ENCODE measurements at places on chromosomes 1 and 21. TPM values are rescaled to one million over a fixed set of nuclear protein-coding genes. Genes with fewer than 3 reads are reported as not detected.

DNA sequence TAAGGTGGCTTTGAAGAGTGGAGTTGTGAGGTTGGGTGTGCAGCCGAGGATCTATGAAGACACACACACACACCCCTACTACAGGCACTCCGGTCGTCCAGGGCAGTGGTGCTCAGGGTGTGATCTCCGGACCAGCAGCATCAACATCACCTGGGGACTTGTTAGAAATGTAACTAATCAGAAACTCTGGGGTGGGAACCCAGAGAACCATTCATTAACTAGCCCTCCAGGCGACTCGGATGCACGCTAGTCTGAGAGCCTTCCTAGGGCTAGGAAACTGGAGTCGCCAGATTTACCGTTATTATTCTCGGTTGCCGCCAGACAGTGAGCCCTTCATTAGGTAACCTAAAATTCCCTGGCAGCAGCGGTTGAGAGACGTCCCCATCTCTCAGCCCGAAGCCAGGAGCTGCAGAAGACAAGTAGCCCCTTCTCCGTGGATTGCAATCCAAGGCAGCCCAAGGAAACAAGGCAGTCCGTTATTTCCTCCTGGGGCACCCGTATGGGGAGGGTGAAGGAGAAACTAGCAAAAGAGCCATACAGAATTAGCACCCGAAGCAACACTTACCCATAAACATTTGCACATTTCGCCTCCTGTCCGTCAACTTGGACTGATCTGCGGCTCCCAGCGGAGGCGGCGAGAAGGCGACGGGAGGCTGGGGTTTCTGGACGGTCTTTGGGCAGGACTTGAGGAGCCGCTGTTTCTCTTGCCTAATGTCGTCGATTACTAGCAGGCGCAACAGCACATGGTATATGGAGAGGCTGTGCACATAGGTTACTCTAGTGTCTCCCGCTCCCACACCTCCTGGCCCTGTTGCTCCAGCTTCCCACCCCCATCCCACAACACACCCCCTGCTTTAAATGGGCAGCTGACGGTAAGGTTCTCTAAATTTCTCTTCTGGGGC, 2.9 kb upstream of the CCN1 start:
- peak; percentile 89 for DNase-seq

DNA sequence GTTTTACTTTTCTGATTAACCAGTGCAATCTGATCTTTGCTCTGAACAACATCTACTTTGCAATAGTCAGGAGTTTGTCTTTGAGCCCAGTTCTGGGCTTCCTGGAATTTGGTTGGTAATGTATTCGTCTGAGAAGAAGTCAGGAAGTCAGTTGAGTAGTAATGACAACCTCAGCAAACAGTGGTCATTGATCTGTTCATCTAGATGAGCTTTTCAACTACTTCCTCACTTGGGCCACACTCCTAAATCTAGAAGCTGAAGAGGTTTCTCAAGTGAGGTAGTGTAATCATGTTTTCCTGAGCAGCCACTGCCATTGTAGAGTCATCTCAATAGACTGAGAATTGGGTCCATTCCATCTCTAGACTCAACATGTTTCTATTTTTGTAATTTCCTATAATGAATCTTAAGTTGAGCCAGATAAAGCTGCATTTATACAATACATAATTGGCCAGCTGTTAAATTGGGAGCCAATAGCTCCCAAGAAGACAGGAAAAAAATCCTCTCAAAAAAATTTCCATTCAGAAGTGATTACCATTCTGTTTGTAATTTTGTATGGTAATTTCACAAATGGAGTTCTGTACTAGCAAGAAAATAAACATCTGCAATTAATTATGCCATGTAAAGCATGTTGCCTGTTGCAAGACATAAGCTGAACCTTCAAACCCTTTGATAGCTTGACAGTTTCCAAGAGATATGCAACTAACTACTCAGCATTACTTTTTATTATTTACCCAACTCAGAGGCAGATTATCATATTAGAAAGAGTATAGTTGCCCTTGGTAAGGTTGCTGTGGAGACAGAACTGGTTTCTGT, 49.6 kb downstream of the WDR64 start:
- DNase-seq: no peak

DNA sequence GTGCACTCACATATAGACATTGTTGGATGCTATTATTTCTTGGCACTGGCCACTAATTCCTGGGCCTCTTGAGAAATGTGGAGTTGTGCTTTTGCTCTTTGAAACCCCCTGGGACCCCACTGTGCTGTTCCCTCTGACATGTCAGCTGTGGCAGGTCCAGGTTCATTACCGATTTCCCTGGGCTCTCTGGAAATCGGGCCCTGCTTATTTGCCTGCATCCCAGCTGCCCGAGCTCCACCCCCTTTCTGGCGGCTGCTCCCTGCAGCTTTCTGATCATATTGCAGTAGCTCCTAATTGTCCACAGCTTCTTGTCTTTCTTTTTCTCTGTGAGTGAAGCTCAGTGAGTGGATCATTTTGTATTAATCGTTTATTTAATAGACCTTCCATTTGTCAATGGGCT, 183.7 kb upstream of the FAM78B start:
- no peak for DNase-seq

DNA sequence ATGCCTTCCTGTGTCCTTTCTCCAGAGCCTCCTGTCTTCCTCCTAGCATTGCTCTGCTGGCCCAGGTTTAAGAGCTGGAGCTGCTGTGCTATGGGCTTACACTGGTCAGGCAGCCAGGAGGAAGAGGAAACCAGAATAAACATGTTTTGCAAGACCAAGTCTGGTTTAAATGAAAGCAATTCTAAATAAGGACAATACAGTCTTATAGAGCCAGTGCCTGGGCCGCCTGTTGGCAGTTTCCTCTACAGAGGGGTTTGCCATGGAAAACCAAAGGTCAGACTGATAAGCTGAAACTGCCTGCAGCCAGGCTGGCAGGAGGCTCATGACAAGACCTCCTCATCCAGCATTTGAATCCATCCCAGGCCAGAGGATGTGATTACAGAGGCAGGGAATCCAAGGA, 92.9 kb upstream of the FGGY start:
- DNase-seq: no peak

GRCh38 chr1:189657715-189658114, 819.9 kb downstream of the BRINP3 start:
- DNase-seq: no peak

DNA sequence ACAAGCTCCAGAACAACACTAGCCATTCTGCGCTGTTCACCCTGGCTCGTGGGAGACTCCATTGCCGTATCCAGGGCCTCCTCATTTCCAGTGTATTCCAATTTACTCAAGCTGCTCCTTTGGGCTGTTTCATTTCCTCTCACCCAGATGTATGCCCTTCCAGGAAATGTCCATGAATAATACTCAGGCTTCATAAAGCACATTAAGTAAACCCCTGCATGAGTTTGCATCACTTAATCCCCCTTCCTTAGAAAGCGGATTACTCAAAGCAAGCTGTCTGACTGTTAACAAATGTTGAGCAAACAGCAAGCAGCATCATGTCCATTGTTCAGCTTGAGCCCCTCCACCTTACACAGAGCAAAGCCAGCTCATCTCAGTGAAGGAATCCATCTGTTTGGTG, 403.6 kb upstream of the PBX1 start:
- no peak for DNase-seq

GRCh38 chr1:108845446-108845845, 11.4 kb downstream of the AKNAD1 start:
- no peak for DNase-seq

- DNase-seq: no peak
Observed at GRCh38 chr1:44828841-44829440, 14.1 kb downstream of the PTCH2 start.

DNA sequence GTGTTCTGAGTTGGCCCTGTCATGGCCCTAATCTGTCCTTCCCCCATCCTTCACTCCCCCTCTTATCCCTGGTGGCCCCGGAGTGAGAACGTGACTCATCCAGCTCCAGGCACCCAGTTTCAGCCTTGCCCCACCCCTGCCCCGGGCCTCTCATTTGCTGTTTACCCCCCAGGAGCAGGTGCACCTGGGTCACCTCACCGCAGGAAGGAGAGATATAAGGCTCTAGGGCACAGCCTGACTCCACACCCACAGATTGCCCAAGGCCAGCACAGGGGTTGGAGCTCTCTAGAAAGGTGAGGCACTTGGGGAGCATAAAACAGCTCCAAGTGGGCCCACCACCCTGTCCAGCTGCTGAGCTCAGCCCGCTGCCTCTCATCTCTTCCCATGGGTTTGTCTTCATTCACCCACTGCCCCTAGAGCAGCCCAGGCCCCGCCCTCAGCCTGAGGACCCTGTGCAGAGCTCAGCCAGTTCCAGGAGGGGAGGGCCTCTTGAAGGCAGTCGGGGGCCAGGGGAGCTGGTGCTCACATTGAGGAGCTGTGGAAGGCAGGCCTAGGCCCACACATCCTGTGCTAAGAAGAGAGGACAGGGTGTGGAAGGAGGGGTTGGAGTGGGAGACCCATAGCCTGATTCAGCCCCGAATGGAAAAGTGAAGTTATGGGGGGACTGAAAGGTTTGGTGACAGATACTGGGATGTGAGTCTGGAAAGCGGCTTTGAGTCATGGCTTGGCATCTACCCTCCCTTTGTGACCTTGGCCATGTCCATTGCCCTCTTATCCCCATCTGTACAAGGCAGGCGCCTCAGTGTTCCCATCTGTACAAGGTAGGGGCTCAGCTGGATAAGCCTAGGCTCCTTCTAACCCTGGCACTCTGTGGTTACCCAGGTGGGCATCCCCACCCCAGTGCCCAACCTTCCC, 16.1 kb upstream of the GPR37L1 start:
- no peak for DNase-seq

GRCh38 chr1:18805925-18806849, 53.3 kb downstream of the TAS1R2 start:
- no peak for DNase-seq

- DNase-seq: peak; percentile 44
Observed at GRCh38 chr21:32413015-32413504, 554 bp downstream of the EVA1C start.

GRCh38 chr1:25049190-25049589, 119.1 kb upstream of the RUNX3 start:
- no peak for DNase-seq

GRCh38 chr1:93114391-93114790, 35.3 kb downstream of the MTF2 start:
- DNase-seq: no peak

GRCh38 chr21:26377111-26377694, 195.9 kb downstream of the CYYR1 start:
- DNase-seq: no peak

DNA sequence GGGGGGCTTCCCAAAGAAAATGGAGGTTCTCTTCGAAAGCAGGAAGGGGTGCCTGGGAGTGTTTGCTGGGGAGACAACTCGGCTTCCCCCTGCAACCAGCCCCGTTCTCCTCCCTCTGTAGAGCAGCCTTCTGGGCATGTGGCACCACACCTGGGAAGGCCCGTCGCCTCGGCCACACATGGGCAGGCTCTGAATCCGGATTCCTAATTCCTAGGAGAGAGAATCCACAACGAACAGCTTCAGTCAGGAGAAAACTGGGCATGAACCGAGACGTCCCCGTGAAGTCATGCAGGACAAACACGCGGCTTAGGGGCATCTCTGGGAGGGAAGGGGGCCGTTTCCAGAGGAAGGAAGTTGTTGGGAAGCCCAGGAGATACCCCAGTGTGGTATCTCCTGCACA, 224.5 kb downstream of the KAZN start:
- DNase-seq: no peak

GRCh38 chr1:22420455-22421053, 31.1 kb upstream of the ZBTB40 start:
- DNase-seq: peak; percentile 68

- DNase-seq: no peak
Observed at GRCh38 chr1:172006660-172007059, 165.4 kb downstream of the DNM3 start.

DNA sequence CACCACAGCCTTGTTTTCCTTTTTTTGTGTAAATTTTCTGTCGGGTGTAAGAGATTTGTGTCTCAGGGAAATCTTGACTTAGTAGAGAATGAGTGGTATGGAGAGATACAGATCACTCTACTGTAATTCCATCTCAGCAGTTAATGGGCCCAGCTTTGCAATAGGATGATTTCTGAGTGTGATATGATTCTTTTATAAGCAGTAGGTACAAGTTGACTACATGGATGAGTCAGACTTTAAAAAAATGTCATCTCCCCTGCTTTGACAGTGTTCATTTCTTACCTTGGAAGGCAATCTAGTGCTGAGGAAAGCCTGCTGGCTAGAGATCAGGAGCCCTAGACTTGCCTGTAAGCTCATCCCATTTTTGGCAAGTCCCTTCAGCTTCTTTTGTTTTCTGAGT, 261.9 kb downstream of the RYR2 start:
- DNase-seq: no peak

DNA sequence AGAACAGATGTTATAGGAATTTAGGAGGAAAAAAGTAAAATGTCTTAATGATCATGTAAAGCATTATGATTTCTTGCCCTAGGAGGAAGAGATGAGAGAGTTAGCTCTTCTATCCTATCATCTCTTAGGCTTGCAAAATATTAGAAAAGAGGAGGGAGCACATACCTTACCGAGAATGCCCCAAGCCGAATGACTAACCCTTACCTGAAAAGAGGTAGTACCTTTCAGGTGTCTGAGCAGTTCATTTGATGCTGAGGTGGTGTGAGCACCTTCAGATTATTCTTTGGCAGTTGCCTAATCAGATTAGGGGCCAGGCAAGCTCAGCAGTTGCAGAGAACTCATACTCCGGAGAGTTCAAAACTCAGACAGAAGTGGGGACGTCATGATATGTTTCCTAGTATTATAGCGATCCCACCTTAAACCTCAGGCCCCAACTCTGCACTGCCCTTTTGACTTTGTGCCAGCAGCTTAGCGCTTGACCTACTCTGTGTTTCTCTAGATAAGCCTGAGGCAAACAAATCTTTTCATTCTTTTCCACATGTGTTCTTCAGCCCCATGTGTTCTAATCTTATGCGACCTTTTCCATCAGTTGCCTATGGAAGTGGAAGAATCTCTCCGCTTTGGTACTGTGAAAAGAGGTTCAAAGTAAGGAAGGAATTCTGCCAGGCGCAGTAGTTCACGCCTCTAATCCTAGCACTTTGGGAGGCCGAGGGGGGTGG, 52.5 kb downstream of the ATP2B4 start:
- no peak for DNase-seq

DNA sequence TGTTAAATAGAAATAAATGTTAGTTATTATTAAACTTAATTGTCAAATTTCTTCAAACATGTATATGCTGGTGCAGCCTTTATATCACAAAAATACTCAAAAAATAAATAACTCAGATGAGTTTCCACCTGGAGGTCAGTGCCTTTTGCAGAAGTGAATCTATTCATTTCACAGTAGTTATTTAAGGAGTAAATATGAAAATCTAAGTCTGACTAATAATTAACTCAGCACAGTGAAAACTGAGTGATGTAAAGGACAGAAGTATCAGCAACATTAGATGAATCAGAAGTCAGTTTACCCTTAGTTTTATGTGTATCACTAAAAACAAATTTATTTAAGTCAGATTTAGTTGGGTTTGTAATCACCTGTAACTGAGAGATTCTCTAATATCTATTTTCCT, 2135.4 kb downstream of the MRPL39 start:
- DNase-seq: no peak

Gene LDLRAD2
- total RNA-seq: not detected

Gene CDC14A
- 14.9 TPM for total RNA-seq

Gene CD160
- total RNA-seq: 0.63 TPM

Gene SMPDL3B
- total RNA-seq: 3.5 TPM

Gene SLC9C2
- total RNA-seq: not detected

Gene EFNA3
- 111 TPM for total RNA-seq

Gene RUNX3
- 24.4 TPM for total RNA-seq

Measured in lower leg skin (tissue), 4 donors.